ENCODE measurements at places on chromosomes 7 and 10.

GRCh38 chr7:14622559-14622958, 280.0 kb downstream of the DGKB start:
- DNase-seq: no peak

GRCh38 chr7:92925876-92926696, 89.7 kb upstream of the CDK6 start:
- DNase-seq: no peak

GRCh38 chr7:49172639-49173038, 248.3 kb downstream of the CDC14C start:
- no peak for DNase-seq

- no peak for DNase-seq
Observed at GRCh38 chr10:173741-174140, 38.5 kb downstream of the ZMYND11 start.

DNA sequence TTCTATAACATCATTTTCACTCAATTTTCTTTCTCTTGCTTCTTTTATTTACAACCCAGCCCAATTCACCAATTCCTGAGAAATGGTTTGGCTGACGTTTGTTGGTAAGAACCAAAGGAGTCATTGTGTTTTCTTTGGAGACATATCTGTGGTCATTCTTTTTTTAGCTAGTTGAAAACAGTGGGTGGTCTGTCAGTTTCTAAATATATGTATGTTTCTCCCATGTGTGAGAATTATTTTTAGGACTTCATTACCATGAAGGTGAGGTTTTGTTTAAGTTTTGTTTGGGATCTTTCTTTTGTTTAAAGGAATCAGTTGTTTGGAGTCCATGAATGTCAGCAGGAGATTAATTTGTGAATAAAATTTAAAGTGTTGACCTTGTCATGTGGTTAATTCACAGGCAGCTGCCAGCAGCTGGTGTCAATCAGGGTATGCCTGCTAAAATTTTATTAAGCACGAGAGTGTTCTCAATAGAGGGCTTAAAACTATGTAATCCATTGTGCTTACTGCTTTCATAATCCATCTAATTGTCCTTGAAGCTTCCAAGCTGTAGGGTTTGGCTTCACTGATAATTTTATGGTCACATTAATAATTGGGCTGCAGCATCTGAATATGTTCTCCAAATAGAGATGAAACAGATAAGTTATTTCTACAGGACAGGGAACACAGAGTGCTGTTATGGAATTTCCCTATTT, 38.7 kb downstream of the INSYN2A start:
- no peak for DNase-seq

DNA sequence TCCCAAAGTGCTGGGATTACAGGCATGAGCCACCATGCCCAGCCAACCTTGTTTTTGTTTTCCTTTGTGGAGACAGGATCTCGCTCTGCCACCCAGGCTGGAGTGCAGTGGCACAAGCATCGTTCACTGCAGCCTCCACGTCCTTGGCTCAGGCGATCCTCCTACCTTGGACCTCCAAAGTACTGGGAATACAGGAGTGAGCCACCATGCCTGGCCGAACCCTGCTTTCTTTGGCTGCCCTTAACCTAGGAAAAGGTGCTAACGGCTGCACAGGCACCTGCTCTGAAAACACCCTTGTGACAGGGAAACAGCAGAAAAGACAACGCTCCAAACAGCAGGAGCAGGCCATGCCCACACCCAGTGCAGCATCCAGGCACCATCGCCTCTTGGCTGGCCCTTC, 71.9 kb downstream of the OAT start:
- no peak for DNase-seq

GRCh38 chr10:47049056-47049851, 138.0 kb downstream of the PTPN20 start:
- DNase-seq: no peak

DNA sequence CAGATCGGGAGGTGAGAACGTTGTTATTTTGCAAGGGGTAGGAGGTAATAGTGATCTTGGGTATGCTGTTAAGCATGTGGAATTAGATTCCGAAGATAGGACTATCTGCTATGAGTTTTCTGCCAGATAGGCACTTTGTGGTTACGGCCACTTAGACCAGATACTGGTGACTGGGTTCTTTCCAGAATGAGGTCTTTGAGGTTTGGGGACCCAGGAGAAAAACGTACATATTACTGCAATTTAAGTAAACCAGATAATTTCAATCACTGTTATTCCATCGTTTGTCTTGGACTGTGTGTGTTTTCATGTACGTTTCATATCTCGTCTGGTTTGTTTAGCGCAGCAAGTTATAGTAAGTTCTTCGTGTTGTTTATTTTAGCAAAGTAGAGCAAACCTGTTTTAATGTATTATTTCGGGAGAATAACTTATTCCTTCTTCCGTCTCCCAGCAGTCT, 312 bp downstream of the ARL4A start:
- no peak for DNase-seq

GRCh38 chr10:76309741-76310587, 878.5 kb downstream of the LRMDA start:
- peak; percentile 57 for DNase-seq

DNA sequence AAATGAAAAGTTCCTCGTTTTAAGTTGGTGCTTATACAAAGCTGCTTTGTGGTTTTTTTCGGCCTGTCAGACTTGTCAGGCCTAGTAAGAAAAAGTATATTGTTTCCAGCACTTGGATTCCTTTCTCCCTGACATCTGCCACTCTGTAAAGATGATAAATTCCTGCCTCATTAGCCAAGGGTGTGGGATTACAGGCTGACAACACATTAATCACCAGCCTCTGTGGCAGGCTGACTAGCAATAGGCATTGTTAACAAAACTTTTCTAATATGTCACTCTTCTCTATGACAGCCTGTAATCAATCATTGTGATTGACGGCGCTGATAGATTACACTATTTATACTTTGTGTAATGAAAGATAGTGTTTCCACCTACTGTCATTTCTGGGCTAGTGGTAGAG, 682.5 kb downstream of the LRMDA start:
- peak; percentile 68 for DNase-seq

GRCh38 chr7:19016140-19016539, 101.3 kb downstream of the TWIST1 start:
- no peak for DNase-seq

- peak; percentile 33 for DNase-seq
Observed at GRCh38 chr10:120335553-120335952, 121.5 kb upstream of the PLPP4 start.

DNA sequence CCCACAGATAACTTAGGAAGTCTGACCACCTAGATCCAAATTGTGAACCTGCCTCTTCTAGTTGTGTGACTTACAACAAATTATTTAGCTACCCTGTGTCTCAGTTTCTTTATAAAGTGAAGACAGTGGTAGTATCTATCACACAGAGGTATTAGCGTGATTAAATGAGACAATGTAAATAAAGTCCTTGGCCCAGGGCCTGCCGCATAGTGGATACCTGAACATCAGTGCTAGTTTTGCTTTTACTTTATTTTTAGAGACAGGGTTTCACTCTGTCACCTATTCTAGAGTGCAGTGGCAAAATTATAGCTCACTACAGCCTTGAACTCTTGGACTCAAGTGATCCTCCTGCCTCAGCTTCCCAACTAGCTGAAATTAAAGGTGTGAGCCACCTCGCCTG, 177.1 kb downstream of the CDK14 start:
- DNase-seq: no peak

- no peak for DNase-seq
Observed at GRCh38 chr7:18579698-18580097, 84.1 kb downstream of the HDAC9 start.

Measured in NCI-H446 treated with DMSO at 0.1 percent for 48 hours (cell line).